ENCODE measurements at places on chromosomes 16 and 17. TPM values are rescaled to one million over a fixed set of nuclear protein-coding genes. Genes with fewer than 3 reads are reported as not detected.

Gene CES3
- 0.59 TPM for total RNA-seq

Gene GRN
- total RNA-seq, result 272 TPM

Gene NPIPA5
- 22.8 TPM for total RNA-seq

DNA sequence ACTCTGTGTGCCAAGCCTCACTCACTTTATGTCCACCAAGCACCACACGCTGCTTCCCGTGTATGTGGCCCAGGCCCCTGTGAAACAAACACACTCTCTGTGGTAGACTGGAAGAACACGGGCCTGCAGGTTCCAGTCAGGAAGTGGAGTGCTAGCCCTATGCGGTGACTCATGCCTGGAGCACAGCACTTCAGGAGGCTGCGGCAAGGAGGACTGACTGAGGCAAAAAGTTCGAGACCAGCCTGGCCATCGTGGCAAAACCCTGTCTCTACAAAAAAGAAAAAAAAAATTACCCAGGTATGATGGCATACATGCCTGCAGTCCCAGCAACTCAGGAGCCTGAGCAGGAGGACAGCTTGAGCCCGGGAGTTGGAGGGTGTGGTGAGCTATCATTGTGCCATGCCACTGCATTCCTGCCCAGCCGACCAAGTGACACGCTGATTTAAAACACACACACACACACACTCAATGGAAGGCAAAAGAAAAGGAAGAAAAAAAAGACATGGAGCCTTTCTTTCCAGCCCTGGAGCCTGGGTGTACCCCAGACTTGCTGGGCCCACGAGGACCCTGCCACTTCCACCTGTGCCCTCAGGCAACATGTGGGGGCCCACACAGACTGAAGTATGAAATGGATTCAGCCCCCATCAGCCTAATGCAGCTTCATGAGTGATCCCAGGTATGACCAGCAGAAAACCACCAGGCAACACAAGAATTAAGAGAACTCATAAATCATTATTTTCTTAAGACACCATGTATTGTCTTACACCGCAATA is 126.6 kb downstream of the ANKRD11 start:
- DNase-seq, result peak; percentile 28

Gene USP10
- 69.0 TPM for total RNA-seq

- peak; percentile 48 for DNase-seq
Measured at GRCh38 chr16:55908641-55909040, 33.5 kb upstream of the CES5A start.

Gene ZMYND15
- total RNA-seq, result 1.7 TPM

Gene WFIKKN2
- total RNA-seq, result not detected

DNA sequence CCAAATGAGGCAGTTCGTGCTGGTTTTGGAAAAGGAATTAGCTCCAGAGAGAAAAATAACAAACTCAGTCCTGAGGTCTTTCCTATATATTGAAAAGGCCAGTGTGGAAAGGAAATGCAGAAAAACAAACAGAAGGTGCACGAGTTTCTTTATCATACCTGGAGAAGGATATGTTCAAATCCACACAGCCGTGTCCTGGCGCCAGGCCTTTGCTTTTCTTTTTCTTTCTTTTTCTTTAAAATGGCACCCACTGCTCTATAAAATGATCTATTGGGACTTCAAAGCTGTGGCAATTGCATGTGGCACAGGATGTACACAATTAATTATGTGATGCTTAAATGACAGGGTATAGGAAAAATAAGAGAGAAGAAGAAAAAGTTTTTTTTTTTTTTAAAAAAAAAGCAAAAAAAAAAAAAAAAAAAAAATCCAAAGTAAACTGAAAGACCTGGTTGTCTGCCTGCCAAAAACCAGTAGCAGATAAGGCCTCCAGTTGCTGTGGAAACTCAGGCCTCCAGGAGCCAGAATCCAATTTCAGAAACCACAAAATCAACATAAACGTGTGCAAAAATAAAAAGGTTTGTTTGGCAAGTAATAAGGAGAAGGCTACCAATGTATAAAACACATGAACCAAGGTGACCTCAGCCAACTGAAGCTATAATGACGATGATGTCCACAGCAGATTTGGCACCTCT is 957.6 kb upstream of the SOX9 start:
- DNase-seq, result no peak

DNA sequence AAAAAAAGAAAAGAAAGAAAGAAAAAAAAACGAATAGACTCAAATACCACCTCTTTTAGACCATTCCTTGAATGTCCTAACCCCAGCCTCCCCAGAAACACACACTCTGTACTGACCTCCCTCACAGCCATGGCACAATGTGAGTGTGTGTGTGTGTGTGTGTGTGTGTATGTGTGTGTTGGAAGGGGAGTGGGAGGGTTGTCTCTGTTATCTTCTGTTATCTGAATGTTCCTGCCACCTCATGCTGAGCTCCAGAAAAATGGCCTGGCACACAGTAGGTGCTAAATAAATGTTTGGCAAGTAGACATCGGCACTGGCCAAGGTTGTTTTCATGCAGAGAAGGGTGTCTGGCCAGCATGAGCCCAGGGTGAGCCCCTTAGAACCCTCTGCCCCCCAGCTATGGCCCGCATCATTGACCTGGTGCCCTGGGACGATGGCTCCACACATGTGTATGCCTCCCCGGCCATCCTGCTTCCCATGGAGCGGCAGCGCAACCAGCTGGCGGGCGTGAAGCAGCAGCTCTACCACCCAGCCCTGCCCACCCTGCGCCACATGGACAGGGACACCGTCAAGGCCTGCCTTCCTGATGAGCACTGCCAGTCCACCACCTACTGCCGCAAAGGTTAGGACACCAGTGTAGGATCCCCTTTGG is 6.6 kb upstream of the CNGB1 start:
- DNase-seq, result no peak

Gene PIGW
- 6.6 TPM for total RNA-seq

DNA sequence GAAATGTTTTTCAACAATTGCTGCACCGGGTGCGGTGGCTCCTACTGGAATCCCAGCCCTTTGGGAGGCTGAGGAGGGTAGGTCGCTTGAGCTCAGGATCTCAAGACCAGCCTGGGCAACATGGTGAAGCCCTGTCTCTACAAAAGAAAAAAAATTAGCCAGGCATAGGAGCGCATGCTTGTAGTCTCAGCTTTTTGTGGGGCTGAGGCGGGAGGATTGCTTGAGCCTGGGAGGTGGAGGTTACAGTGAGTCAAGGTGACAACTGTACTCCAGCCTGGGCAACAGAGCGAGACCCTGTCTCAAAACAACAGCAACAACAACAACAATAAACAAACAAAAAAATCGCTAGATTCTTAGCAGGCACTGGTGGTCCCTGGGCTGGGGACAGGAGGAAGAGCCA is 28.5 kb downstream of the IL21R start:
- DNase-seq, result peak; percentile 46

GRCh38 chr17:36629970-36630502 is 28.7 kb downstream of the MRM1 start:
- no peak for DNase-seq

Gene CDRT4
- not detected for total RNA-seq

GRCh38 chr17:2710803-2711607 is 559 bp downstream of the CLUH start:
- DNase-seq, result peak; percentile 86

DNA sequence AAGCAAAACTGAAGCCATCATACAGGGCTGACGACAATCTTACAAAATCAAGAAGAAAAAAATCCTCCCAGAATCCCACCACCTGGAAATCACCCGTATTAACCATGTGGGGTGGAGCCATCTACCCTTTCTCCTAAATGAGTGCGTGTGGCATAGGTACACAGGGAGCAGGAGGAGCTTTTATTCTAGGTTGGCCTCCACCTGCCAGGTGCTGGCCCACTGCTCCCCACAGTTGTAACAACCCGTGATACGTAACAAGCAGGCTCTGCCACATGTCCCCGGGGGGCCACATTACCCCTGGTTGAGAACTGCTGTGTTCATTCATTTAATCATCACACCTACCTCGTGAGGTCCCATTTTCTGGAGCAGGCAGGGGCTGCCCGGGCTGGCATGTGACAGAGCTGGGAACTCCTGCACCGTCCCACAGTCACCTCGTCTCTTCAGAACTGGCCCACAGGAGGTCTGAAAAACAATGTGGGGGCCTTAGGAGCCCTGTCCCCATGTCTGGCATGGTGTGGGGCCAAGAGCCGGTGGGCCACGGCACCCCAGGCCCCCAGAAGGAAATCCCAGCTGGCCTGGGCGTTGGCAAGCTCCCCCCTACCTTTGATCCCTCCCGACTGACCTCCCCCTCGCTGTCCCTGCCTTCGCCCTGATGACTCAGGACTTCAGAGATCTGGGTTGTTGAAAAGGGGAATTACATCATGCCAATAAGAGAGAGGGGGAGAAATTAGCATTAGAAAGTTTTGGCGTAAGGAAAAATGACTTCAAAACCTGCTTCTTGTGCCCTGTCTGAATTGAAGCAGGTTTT is 12.9 kb downstream of the CMIP start:
- DNase-seq, result no peak

GRCh38 chr17:81123052-81124048 is 42.0 kb upstream of the PVALEF start:
- no peak for DNase-seq

DNA sequence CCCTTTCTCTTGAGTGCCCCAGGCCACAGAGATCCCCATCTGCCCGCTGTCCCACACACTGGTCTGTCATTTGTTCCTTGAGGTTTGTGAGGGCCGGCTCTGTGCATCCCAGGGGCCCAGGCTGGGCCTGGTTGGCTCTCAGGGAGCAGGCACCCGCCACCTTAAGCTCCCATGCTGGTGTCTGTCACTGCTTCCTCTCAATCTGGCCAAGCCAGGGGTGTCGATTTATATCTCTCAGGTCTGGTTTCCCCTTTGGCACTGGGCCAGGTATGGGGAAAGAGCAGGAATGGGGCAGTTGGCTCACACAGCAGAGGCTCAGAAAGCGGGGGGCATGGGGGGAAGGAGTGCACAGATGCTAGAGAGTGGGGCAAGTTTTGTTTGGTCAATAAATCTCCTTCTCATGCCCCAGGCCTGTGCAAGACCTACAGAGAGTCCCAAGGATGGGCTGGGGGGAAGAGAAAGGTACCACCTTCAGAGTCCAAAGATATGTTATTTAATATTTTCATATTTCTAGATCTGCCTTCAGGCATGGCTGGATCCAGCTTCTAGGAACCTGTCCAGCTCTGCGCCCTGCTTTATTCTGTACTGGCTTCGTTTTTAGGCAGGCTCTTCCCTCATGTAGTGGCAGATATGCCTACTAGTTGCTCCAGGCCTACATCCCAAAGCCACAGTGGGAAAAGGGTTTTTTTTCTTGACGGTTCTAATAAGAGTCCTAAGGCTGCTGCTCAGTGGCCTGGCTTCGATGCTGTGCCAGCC is 34.3 kb downstream of the IL4R start:
- no peak for DNase-seq

Data from lower leg skin (tissue), 4 donors.